ENCODE measurements at places on chromosomes 5 and 9.

- no peak for DNase-seq
Observed at GRCh38 chr9:4059437-4059836, 240.4 kb downstream of the GLIS3 start.

- no peak for DNase-seq
Observed at GRCh38 chr9:69946800-69947437, 96.7 kb upstream of the MAMDC2 start.

DNA sequence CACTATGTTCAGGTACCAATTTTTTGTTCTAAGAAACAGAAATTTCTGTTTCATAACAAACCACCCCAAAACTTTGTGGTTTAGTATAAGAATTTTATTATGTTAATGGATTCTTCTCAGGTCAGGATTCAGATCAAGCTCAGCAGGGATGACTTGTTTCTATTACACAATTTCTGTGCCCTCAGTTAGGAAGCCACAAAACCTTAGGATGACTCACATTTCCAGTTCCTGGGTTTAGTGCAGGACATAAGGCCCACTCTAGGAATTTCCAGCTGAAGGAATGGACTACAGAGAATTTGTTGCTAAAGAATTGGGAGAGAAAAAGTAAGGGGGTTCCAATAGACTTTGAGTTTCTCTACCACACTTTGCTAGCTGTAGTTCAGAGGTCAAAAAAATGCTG, 629.3 kb downstream of the ANXA1 start:
- DNase-seq, result no peak

- no peak for DNase-seq
Observed at GRCh38 chr9:80285326-80285725, 713.6 kb downstream of the TLE4 start.

DNA sequence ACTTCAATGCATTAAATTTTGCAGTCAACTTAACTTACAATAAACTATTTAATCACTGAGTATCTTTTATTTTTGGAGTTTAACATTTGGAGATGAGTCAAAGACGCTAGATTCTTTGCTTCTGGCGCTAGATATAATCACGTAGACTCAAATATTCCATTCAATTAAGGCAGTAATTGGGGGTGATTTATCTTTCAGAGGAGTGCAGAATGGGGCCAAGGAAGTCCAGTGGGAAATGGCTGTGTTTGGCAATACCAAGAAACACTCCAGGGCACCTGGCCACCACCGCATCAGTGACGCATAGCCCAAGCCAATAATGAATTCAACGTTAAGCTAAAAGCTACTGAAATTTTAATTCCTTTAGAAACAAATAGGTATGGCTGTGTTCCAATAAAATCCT, 81.2 kb downstream of the PHAX start:
- no peak for DNase-seq

- peak; percentile 4 for DNase-seq
Observed at GRCh38 chr5:58849921-58850667, 267.2 kb downstream of the RAB3C start.

DNA sequence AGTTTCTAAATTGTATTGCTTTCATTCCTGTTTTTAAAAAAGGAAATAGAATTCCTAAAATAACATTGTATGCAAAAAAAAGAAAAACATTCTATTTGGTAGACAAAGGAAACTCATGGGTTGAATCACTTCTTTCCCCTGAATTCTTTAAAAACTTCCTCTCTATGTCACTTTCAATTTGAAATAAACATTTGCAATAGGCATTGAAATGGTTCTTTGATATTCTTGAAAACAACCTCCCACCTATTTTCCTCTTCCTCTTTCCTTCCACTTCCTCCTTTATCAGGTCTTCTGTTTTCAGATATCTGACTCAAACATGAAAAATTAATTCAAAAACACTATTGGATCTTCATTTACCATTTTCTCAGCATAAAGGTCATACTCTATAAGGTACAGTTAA, 442.0 kb upstream of the MEF2C start:
- DNase-seq, result no peak

All from GDM1 (cell line).